ENCODE measurements at places on chromosomes 6 and 20.
A peak's percentile ranks its signal among the peaks of the same experiment; 100 is the strongest.

- DNase-seq = no peak
Measured at GRCh38 chr6:19135706-19136105, 701.5 kb upstream of the ID4 start.

- no peak for DNase-seq
Measured at GRCh38 chr20:39453890-39454289, 491.7 kb downstream of the DHX35 start.

DNA sequence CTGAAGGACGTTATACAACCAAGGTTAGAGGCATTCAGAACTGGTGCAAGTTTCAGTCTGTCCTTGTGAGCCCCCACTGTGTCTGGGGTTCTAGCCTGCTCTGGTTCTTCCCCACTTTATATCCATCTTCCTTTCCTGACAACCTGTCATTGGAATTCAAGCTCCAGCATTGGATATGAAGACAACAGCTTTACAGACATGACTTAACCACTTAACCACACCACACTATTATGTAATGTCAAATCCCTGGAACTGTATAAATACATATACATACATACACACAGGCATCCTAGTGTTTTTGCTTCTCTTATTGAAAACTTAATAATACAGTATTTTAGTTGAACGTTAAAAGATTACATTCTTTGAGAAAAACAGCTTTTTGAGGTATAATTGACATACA lies 217.9 kb upstream of the SGK1 start:
- DNase-seq = no peak

DNA sequence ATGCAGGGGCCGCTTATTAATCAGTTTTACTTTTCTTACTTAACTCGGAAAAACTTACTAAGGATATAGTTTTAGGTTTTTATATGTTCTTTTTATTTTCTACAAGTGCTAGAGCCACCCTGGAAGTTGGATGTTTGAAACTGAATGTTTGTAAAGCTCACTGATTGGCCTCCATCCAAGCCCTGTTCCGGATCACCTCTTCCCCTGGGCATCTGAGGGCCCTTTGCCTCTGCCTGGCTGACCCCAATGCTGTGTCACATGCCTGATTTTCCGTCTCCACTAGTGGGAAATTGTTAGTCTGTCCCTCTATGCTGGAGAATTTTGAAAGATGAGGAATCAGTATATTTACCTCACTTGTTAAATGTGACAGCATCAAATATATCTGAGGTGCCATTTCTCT lies 79.3 kb downstream of the SLC35F1 start:
- no peak for DNase-seq

GRCh38 chr6:30926644-30927043 lies 5.3 kb downstream of the SFTA2 start:
- DNase-seq = no peak

- DNase-seq = no peak
Measured at GRCh38 chr6:7939864-7940228, 29.3 kb upstream of the TXNDC5 start.

GRCh38 chr6:162085561-162085960 lies 642.0 kb downstream of the PRKN start:
- DNase-seq = no peak

DNA sequence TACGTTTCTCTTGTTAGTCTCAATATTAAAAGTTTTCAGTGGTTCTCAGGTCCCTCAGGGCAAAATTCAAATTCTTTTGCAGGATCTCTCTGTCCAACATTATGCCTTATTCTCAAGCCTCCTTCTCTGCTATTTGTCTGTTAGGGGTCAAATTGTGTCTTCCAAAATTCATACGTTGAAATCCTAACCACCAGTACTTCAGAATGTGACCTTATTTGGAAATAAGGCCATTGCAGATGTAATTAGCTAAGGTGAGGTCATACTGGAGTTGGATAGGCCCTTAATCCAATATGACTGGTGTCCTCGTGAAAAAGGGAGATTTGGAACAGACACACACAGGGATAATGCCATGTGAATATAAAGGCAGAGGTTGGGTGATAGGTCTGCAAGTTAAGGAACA lies 64.1 kb upstream of the ADGRF1 start:
- no peak for DNase-seq

- DNase-seq = no peak
Measured at GRCh38 chr6:161301338-161301737, 27.5 kb upstream of the AGPAT4 start.

DNA sequence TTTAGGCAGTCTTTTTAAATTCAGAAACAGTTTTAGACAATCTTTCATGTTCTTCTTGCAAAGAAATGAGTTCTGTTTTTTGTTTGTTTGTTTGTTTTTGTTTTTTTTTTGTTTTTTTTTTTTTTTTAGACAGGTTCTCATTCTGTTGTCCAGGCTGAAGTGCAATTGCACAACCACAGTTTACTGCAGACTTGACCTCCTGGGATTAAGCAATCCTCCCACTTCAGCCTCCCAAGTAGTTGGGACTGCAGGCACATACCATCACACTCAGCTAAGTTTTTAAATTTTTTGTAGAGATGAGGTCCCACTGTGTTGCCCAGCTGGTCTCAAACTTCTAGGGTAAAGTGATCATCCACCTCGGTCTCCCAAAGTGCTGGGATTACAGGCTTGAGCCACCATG lies 96.2 kb downstream of the OTOR start:
- no peak for DNase-seq

DNA sequence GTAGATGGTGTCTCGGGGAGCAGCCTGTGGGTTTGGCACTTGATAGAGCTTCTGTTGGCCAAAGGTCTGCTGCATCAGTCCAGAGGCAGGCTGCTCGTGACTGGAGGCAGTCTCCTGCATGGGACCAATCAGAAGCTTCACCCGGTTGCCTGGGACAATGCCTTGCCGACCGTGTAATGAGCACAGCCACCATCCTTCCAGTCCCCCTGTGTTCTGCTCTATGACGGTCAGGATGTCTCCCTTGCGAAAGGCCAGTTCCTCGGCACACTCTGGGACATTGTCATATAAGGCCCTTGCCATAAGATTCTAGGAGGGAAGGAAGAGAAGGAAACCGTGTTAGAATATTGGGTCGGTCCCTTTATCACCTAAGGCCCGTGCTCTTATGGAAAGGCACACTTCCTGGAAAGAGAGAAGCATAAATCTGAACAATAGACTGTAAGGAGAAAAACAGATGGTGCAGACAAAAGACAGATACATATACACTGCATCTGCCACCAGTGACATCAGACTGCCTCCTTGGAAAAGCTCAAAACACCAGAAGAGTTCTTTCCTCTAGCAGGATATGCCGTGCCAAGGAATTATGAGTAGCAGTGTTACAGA lies 18.9 kb downstream of the NEDD9 start:
- no peak for DNase-seq

DNA sequence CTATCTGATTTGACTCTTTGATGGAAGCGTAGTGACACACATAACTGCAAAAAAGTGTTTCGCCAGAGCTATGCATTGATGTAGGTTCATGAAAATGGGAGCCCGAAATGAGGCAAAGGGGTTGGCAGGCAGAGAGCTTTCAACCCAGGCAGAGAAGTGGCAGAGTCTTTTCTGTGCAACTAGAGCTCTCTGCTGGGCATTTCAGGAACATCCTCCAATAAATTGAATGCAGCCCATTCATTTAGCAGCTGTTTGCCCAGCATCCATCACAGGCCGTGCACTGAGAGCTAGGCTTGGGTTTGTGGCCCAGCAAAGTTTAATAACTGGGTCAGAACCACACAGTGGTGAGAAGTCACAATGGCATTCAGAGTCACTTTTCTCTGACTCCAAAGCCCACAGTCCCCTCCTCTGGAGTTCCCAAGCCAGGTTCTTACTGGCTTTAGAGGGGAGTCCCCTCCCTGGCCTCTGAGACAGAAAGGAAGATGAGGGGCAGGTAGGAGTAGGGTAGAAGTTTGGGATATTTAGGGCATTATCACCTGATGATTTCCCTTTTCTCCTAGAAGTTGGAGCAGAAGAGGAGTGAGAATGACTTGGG lies 31.8 kb upstream of the ELMO2 start:
- DNase-seq = peak; percentile 15

DNA sequence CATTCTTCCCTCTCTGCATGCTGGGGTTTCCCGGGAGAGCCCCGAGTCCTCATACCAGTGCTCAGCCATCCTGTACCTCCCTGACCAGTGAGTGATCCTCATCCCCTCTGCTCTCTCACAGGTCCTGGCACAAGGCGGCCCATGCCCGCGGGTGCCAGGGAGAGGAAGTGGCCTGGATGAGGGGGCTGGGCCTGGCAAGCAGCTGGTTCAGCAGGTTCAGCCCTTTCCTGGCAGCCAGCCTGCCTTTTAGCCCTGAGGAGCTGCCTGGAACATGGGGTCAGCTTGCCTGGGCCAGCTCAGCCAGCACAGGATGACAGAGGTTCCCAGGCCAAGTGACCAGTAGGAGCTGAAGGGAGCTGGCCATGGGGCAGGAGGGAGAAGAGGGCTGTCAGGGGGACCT lies 10.9 kb downstream of the MOCS1 start:
- no peak for DNase-seq

DNA sequence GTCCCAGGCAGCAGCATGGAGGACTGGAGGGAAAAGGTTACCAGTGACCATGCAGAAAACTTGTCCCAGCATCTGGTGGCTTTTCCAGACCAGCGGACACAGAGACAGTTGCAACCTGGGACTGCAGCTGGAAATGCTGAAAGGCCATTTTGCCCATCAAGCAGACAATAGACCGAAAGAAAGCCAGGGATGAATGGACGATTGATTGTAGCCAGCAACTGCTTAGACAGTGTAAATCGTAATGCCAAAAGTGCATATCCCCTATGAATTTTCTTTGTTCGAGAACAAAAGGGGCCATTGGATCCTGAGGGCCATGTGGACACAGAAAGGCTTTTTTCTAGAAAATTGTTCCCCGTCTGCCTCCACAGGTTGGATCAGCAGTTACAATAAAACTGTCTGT lies 115.7 kb downstream of the MBOAT1 start:
- DNase-seq = no peak

DNA sequence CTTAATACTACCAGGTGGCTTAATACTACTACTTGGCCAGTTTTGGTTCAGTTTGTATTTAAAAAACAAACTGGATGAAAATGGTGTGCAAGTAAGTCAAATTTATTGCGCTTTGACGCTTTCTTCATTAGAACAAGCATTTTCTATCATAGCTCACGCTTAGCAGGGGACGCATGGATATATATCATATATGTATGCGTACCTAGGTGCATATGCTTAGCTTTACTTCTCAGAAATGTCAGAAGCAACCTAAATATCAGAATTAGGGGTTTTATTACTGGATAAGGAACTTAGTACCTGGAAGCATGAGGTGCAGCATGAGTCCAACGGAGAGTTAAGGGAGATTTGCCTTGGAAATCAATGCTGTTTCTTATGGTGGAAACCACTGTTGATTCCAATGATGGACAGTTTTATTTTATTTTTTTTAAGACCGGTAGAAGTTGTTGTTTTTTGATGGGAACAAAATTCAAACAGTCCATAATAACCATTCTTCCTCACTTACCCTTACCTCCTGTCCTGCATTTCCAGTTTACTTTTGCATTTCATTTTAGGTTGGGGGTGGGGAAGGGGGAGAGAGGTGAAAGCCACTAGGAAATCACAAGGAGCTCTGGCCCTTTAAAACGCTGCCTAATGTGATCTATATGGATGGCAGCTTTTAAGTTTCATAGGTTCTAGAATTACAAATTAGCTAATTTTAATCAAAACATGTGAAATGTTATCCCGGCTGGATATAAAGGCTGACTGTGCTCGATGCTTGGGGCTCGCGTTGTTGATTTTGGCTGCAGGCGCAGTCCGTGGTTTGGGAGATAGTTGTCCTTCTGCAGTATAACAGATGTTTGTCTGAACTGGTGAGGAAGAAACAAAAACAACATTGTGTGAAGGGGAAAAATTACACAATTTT lies 2.1 kb downstream of the SOBP start:
- DNase-seq = no peak

DNA sequence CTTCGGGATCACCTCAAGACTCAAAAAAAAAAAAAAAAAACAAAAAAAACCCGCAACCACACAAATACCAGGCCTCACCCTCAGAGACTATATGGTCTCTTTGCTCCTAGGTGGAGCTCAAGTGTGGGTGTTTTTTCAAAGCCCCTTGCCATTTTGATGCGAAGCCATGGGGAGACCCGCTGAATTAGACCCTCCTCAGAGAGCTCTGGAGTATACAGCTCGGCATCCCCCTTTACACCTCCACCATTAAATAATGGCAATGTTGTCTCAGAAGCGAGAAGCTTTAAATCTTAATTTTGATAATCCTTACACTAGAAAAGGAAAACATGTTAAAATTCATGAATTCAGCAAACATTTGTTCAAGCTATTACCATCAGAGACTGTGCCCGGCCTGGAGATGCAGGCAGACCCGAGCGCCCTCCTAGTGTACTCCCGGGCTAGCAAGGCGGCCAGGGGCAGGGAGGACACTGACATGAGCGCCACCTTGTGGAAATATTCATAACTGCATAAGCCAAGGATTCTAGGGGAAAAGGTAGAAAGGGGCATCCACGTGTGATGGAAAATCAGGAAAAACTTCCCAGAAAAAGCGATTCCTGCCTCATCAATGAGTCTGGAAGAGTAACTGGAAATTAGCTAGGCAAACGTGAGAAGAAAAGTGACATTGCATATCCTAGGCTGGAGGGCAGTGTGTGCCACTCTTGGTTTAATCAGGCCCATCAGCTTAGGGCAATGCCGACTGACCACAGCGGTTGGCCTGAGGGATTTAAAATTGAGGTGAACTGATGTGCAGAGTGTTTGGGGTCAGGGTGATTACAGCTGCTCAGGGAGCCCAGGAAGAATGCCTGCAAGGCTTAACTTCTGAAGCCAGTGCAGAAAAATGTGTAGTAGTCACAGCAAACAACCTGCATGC lies 72.5 kb downstream of the B3GAT2 start:
- peak; percentile 63 for DNase-seq

GRCh38 chr6:157607317-157608109 lies 215.5 kb upstream of the SNX9 start:
- DNase-seq = no peak

- DNase-seq = peak; percentile 7
Measured at GRCh38 chr6:56708810-56709597, 66.3 kb upstream of the DST start.

DNA sequence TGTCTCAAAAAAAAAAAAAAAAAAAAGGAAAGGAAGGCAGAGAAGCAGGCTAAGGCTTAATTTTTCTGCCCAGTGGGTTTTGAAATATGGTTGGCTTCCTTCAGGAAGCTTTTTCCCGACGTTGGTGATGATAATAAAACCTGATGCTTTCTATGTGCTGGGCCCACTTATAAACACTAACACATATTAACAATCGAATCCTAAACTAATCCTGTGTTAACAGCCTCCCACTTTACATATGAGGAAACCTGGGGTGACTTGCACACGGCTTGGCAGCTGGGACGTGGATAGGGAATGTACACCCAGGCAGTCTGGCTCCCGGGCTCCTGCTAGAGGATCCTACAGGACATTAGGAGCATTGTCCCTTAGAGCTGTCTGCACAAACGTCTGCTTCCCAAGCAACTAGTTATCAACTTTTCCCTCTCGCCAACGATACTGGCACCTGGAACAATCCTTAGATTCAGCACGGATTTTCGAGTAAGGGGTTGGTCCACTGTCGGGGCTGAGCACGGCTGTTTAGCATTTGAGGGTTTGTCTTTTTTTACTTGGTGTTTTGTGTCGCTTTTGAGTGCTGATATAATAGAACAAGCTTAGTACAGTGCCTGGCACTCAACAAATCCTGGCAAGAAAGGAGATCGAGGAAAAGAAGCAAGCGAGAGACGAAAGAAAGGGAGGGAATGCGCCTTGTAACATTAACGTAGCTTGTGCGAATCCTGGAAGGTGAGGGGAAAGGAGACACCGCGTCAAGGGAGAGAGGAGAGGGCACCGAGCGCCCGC lies 622 bp upstream of the KIZ start:
- DNase-seq = peak; percentile 13

Measured in NCI-H1436 (cell line).